ENCODE measurements at places on chromosomes 2 and 18.

DNA sequence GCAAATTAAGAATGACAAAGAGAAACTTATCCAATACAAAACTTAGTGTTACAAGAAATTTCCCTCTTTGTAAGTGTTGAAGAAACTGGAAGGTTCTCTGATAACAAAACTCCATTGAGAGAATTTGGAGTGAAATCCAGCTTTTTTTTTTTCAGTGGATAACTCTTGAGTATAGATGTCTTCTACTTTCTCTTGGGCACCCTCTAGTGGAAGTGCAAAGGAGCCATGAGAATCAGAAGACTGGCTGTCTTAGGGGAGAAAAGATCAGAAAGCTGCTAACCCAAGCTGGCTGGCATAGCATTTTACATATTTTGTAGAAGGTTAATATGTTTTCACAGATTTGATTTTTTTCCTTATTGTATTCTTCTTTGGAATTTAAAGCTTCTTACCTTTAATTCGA is 138.8 kb upstream of the SATB2 start:
- DNase-seq: no peak

DNA sequence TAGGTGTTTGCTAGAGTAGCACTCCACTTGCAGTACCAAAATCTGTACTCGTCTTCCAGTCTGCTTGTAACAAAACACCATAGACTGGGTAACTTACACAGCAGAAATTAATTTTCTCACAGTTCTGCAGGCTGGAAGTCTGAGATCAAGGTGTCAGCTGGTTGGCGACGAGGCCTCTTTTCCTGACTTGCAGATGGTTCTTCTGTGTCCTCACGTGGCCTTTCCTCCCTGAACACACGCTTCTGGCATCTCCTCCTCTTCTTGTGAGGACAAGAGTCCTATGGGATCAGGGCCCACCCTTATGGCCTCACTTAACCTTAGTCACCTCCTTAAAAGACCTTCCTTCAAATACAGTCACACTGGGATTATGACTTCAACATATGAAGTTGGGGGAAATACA is 493.5 kb upstream of the MYT1L start:
- DNase-seq: no peak

- no peak for DNase-seq
Measured at GRCh38 chr2:157761520-157761919, 114.6 kb downstream of the ACVR1 start.

GRCh38 chr2:18824325-18824790 is 235.0 kb upstream of the NT5C1B start:
- DNase-seq: no peak

- no peak for DNase-seq
Measured at GRCh38 chr2:60547841-60548240, 5.6 kb downstream of the BCL11A start.

DNA sequence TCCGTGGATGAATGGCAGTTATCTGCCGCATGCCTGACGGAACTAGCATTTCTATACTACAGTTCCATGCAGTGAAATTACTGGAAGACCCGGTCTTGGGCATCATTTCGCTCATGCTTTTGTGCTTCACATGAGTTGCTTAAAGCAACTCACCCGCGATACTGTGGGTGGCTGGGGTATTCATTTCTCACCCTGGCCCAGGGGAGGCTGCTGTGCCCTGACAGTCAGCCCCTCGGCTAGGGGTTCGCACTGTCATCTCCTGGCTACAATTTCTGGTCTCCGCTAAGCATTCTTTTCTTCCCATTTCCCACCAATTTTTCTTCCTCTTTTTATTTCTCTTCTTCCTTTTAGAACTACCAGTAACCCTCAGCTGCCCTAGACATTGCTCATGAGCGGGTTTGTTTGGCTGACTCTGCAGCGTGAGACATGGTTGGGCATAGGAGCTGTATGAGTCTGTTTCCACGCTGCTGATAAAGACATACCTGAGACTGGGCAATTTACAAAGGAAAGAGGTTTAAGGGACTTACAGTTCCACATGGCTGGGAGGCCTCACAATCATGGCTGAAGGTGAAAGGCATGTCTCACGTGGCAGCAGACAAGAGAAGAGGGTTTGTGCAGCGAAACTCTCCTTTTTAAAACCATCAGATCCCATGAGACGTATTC is 16.5 kb upstream of the CNDP2 start:
- DNase-seq: no peak

- DNase-seq: no peak
Measured at GRCh38 chr2:8821276-8822217, 15.9 kb downstream of the KIDINS220 start.

DNA sequence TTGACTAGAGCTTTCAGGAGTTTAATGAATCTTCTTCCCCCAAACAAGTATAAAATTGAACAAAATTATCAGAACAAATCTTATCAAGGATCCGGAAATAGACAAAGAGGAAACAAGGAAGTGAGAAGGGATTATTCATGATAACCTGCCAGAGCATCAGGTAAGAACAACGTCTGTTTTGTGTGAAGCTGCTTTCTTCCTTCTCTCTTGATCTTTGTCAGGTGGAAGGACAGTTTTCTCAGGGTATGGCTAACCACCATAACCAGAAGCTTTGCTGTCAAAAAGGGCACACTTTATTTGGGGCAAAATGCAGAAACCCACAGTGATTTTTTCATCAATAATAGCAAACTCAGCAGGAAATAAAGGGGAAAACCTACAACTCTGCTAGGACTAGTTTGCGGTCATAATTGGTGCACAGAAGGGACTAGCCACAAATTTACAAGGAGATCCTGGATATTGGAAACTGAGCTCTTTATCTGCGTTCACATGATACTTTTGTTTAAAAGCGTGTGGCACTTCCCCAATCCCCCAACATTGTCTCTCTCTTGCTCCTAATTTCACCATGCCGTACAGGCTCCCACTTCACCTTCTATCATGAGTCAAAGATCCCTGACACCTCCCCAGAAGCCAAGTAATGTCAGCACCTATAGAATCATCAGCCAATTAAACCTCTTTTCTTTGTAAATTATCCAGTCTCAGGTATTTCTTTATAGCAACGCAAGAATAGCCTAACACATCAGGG is 124.2 kb downstream of the FSIP2 start:
- no peak for DNase-seq

- peak; percentile 48 for DNase-seq
Measured at GRCh38 chr2:218186355-218186766, 19.6 kb upstream of the CXCR1 start.

DNA sequence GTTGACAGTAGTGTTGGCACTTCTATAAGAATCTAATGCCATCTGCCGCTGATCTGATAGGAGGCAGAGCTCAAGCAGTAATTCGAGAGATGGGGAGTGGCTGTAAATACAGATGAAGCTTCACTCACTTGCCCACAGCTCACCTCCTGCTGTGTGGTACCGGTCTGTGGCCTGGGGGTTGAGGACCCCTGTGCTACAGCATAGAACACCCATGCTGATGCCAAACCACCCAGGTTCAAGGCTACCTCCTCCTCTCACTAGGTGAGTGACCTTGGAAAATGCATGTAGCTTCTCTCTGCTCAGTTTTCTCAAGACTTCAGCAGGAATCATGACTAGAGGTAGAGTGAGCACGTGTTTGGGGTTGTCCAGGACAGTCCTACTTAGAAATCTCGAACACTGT is 263.4 kb downstream of the SH3BP4 start:
- DNase-seq: no peak

- no peak for DNase-seq
Measured at GRCh38 chr2:191571163-191571769, 106.7 kb upstream of the NABP1 start.

GRCh38 chr2:152354069-152354755 is 19.2 kb downstream of the FMNL2 start:
- DNase-seq: no peak

DNA sequence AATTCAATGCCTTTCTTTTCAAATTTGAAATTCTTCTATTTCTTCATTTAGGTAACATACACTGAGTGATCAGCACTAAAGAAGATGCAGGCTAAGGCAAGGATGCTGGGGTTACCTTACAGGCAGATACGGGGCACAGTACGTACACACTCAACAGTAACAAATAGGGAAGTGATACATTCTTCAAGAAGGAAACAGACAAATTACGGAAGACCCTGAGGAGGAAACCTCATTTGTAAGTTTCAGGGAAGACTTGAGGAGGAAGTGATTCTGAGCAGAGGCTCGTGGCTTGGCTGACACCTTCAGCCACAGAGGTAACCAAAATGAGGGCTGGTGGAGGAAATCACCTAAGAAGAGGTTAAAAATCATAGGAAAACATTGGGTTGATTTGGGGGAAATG is 1108.3 kb upstream of the KLHL29 start:
- DNase-seq: no peak

- DNase-seq: no peak
Measured at GRCh38 chr2:41933046-41933420, 114.8 kb upstream of the PKDCC start.

DNA sequence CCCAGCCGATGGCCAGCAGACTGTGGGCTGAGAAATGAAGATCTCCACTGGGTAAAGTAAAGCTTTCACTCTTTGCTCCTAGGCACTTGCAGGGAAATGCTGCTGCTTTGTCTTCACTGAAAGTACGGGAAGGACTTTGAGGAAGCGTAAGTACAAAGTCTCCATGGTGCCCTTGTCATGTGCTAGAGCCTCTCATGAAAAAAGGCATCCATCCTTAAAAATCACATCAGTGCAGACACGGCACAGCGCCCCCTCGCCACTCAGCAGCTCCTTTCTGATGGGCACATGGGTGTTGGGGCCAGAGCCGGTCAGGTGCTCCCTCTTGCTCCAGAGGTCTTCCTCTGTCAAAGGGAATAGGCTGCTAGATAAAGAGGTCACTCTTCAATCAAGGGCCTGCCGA is 109.0 kb upstream of the STPG4 start:
- DNase-seq: no peak

- DNase-seq: no peak
Measured at GRCh38 chr2:215188078-215188477, 49.7 kb upstream of the ABCA12 start.

- DNase-seq: no peak
Measured at GRCh38 chr2:72117029-72117428, 30.6 kb downstream of the CYP26B1 start.

DNA sequence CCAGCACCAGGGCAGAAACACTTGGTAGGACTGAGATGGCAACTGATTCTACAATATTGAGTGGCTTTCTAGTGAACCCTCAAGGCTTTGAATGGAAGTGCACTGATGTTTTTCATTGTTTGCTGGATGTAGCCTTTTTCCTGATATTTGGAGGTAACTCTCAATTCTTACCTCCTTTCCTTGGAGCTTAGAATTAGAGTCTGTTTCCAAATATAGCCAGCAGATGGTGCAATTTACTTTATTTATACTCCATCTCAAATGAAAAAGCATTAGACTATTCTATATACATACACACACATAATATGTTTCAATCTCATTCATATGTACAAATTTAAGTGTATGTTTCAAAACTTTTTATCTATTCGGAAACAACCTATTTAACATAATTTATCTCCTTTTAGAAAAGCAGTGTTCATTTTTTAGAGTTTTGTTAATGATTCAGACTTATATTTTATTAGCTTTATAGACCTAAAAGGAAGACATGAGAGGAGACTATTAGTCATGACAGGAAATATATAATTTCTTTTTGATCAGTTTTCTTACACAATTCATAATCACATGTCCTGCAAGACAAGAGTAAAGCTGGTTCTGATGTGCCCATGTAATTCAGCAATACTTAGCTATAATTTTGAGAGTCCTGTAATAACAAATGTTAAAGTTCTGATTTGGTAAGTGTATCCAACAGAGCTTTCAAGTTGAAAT is 124.8 kb downstream of the NUP35 start:
- DNase-seq: no peak

DNA sequence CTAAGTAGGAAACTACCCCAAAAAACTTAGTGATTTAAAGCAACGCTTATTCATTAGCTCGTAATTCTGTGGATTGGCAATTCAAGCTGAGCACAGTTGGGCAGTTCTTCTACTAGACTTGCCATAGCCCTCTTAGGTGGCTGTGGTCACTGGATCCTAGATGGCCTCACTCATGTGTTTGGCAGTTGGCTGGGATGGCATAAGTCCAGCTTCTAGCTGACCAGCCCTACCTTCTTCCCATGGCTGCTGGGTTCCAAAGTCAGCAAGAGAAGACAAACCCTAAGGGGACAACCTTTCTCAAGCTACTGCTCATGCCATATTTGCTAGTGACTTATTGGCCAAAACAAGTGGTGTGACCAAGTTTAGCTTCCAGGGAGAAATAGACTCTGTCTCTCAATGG is 95.3 kb downstream of the COPS8 start:
- no peak for DNase-seq

- DNase-seq: no peak
Measured at GRCh38 chr2:101742547-101742946, 45.0 kb downstream of the MAP4K4 start.

DNA sequence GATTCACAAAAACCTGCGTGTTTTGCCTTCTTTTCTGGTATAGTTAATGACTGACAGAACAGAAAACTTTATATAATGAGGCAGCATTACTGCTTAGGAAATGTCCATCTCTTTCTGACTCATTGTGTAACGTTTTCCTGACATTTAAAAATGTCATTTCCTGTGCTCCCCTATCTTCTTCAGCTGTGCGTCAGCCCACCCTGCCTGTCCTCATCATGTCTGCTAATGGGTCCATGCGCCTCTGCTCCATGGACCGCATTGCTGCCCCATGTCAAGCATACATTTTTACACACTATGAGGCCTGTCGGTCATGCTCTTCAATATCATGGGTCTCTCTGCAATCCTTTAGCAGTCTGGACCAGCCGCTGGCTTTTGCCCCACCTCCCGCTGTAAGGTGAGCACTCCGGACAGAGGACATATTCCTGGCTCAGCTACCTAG is 234.3 kb downstream of the CDCA7 start:
- DNase-seq: no peak

- no peak for DNase-seq
Measured at GRCh38 chr2:236211296-236211695, 43.1 kb upstream of the GBX2 start.

GRCh38 chr2:139992078-139992477 is 1211.9 kb upstream of the NXPH2 start:
- DNase-seq: no peak

- no peak for DNase-seq
Measured at GRCh38 chr2:143297182-143297581, 168.0 kb downstream of the ARHGAP15 start.

GRCh38 chr2:199883474-199884212 is 27.4 kb upstream of the C2orf69 start:
- no peak for DNase-seq

DNA sequence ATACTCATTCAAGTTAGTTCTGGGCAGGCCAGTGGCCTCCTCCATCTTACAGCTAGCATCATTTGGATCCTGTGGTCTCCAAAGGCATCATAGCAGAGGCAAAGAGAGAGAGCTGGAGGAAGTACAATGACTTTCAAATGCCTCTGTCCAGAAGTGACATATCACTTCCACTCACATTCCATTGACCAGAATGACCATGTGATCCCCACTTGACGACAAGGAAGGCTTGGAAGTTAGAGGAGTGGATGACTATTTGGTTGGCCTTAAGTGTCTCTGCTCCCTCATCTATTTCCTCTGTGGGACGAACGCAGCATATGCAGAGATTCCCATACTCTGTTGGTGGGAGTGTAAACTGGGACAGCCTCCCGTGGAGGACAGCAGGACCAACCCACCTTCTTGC is 27.8 kb upstream of the MLPH start:
- DNase-seq: no peak

DNA sequence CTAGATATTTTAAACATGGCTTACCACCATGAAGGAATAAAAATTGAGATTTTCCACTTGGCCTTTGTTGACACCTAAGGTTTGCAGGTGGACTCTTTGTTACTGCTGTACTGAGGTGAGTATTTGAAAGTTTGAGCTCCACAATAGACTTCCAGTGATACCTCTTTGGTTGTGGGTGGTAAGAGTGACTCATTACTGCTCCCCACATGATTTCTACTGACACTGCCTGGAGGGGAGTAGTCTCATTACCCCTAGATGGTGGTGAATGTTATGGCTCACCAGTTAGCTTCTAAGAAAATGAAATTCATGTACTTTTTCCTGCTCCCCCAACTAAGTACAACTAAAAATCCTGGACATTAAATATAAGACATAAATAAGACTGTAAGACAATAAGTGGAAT is 1183.1 kb upstream of the TMEFF2 start:
- DNase-seq: no peak
